ENCODE measurements at places on chromosomes 7 and 10.

GRCh38 chr7:29457565-29458011 lies 106.0 kb upstream of the PRR15 start:
- DNase-seq, result no peak

DNA sequence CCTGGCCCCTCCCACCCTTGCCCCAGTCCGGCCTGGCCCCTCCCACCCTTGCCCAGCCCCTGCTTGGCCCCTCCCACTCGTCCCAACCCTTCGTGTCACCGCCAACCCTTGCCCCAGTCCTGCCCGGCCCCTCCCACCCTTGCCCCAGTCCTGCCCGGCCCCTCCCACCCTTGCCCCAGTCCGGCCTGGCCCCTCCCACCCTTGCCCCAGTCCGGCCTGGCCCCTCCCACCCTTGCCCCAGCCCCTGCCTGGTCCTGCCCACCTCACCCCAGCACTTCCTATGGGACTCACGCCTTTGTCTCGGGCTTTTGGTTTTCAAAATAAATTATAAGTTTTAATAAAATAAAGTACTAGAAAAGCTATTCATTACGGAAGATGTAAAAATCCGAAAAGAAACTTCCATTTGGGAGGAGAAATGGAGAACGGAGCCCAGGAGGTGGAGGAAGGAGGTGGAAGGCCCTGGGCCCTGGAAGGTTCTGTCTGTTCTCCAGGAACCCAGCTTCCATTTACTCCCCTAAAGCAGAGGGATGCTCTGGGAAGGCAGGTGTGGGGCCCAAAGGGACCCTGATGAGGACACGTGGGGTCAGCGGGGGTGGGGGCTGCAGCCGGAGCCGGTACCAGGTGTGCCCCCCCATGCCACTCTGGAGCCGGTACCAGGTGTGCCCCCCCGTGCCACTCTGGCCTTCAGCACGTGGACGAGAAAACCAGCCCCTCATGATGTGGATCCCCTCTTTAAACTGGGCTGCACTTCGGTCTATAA lies 52.2 kb downstream of the PWWP2B start:
- DNase-seq, result no peak

DNA sequence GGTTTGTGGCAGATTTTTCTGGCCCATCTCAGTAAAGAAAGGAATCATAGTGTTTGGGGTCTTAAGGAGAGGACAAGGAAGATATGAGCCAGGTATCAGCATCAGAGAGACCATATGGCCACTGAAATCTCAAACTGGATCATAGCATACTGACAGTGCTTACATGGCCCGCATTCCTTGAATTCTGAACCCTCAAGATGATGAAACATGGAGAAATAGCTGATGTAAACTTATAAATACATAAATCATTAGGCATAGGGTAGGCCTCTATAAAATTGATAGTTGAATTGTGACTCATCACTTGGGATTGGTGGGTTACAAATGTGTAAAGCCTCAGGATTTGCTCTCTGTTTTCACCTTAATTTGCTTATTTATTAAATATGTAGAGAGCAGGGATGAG lies 688.5 kb downstream of the CNTNAP2 start:
- no peak for DNase-seq

GRCh38 chr10:24346877-24347519 lies 138.1 kb downstream of the KIAA1217 start:
- DNase-seq, result no peak

GRCh38 chr10:71268247-71268691 lies 50.8 kb upstream of the SLC29A3 start:
- no peak for DNase-seq
